ENCODE measurements at places on chromosomes 3 and 15.

- no peak for DNase-seq
Observed at GRCh38 chr15:28726102-28726501, 13.9 kb upstream of the GOLGA8M start.

DNA sequence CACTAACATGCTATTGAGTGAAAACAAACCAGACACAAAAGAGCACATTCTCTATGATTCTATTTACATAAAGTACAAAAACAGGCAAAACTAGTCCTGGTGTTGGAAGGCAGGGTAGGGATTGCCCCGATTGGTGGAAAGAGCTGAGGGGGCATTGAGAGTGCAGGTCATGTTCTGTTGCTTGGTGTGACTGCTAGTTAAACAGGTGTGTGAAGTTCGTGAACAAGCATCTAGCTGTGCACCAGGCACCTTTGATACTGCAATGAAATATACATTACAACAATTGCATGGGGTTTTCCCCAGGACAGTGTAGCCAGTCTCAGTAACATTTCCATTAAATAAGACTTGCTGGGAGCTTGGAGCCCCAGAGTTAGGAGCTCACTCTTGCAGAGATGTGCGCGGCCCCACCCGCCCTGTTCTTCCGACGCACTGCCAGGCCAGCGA, 26.3 kb upstream of the THRB start:
- no peak for DNase-seq

DNA sequence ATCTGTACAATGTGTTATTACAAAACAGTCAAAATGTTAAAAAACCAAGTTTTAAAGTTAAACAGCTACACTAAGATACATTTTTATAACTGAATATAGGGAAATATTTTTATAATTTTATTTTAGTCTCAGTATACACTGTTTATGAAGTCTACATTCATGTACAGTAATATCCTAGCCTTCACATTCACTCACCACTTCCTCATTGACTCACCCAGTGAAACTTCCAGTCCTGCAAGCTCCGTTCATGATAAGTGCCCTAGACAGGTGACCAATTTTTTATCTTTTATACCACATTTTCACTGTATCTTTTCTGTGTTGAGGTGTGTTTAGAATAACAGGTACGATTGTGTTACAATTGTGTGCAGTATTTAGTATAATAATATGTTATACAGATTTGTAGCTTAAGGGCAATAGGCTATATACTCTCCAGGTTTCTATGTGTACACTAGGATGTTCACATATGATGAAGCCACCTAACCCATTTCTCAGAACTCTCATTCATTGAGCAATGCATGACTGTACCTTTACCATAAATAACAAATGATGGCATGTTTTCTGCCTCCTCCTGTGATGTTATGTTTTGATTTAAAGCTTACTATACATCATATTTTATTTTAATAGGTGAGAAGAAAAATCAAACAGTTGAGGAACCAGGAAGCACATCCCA, 388.4 kb upstream of the NDN start:
- no peak for DNase-seq

GRCh38 chr15:69648212-69648611, 195.6 kb downstream of the RPLP1 start:
- DNase-seq, result no peak

- DNase-seq, result no peak
Observed at GRCh38 chr3:36714343-36715086, 49.8 kb downstream of the DCLK3 start.

DNA sequence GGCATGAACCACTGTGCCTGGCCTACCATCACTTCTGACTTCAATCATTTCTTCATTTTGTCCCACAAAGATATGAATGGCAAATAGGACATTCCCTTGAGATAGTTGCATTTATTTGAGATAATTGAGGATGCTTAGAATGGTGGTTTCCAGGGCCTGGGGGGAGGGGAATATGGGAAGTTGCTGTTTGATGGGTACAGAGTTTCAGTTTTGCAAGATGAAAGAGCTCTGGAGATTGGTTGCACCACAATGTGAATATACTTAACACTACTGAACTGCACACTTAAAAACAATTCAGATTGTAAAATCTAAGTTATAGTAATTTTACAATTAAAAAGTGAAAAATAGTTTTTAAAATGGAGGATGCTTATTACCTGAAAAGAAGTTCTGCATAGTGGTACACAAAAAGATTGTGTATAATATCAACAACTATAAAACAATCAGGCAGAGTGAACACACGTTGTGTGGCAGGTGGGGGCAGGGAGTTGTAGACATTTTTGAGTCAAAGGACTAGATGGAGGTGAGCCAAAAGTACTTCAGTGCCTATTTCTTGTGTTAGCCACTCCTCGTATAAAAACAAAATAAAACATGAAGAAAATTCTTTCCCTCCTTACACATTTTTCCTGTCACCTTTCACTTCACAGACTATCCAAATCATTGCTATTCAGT, 18.5 kb upstream of the RIOX2 start:
- no peak for DNase-seq

- no peak for DNase-seq
Observed at GRCh38 chr15:45863881-45864580, 229.2 kb downstream of the SQOR start.

DNA sequence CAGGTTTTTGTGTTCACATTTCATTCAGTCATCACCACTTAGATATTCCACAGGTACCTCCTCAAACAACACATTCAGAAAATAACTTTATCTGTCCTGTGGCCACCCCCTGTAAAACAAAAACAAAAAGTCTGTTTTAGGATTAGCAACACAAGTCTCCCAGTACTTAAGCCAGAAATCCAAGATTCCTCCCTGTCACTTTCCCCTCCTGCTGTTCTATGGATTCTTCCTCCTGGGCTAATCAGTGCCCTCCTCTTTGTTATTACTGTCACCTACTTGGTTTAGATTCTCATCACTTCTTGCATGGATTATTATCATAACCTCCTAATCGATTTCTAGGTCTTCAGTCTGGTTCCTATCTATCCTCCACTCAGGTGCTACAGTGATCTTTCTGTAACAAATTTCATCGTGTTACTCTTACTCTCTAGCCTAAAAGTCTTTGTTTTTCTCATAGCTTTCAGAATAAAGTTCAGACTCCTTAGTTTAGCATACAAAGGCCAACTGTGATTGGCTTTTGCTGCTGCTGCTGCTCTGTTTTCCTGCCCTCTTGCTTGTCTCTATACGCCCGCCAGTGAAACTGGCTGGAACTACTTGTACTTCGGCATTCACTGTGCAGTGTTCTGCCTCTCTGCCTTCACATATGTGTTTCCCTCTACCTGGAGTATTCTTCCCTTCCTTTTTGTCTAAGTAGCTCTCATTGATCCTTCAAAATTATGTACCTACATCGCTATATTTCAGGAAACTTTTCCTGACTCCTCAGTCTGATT, 32.2 kb downstream of the PPP2R3A start:
- no peak for DNase-seq

DNA sequence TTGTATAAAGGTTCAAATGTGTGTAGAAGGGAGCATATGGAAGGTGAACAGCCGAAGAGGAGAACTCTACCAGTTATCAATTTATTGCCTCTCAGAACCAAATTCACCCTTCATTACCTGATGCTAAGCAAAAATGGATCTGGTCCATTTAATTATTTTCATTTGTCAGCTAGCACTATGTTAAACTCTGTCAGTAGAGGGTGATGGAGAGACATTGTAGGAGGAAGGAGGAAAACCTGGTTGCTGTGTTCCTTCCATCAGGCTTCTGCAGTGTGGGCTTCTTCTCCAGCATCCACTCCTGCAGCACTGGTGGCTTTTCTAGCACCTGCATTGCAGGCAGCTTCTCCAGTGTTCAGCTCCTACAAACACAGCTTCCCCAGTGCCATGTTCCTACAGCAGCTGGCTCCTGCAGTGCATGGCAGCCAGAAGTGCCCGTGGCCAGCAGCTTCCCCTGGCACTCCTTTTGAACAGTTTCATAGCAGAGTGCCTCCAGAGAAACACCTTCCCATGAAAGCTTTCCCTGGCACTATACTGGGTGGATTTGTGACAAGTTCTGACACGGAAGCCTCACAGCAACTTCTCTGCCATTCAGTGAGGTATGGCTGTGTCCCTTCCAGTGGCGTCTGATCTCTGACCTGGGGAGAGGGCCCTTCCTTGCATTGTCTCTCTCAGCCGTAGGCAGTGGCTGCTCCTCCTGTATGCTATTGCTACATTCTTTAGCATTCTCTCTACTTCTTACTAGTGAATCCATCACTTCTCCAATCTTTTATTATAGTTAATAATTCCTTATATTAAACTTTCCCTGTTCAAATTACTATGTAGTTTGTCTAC, 14.6 kb upstream of the IL17RD start:
- DNase-seq, result no peak

- no peak for DNase-seq
Observed at GRCh38 chr15:58649175-58649574, 100.3 kb downstream of the ADAM10 start.

GRCh38 chr3:126986001-126986400, 3.1 kb downstream of the PLXNA1 start:
- no peak for DNase-seq

- DNase-seq, result no peak
Observed at GRCh38 chr3:55750525-55750924, 263.4 kb upstream of the WNT5A start.

Measured in stimulated activated CD4-positive, alpha-beta T cell treated with anti-CD3 and anti-CD28 coated beads, Interleukin-4, amount 100 ng/mL, for 4 hours (primary cell).